Dermis blood vessel endothelial cell (primary cell): ENCODE measurements at places on chromosomes 7 and 10. TPM values are rescaled to one million over a fixed set of nuclear protein-coding genes. Genes with fewer than 3 reads are reported as not detected.
A peak's percentile ranks its signal among the peaks of the same experiment; 100 is the strongest.

DNA sequence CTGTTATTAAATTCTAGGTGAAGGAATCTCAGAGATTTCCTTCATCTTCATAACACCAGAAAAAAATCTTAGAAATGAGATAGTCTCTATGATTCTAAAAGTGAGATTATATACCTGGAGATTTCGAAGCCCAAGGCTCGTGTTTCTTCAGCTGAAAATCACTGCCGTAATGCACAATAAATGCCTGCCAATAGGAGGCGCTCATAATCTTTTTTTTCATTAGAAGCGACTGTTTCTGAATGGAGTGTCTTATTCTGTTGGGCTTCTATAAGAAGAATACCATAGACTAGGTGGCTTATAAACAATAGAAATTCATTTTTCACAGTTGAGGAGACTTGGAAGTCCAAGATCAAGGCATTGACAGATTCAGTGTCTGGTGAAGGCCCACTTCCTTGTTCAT is 294.7 kb downstream of the PRKG1 start:
- no peak for DNase-seq

DNA sequence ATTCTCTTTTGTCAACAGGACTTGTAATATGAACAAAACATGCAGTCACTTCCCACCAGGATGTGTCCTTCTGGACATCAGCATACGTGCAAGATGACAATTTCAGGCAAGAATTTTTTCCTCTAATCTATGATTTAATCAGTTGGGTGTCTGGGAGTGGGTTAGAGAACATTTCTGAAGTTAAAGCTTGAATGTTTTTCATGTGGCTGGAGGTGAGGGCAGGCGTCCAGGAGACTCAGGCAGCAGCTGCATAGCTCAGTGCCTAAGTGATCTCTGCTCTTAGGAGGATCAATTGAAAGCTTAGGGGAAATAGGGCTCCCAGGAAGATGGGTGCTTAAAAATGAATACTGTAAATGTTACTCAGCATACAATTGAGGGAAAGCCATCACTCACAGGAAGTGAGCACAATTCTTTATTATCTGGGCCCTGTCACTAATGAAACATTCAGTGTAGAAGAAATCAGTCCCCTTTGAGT is 457.6 kb upstream of the KLF6 start:
- DNase-seq, result peak; percentile 90

DNA sequence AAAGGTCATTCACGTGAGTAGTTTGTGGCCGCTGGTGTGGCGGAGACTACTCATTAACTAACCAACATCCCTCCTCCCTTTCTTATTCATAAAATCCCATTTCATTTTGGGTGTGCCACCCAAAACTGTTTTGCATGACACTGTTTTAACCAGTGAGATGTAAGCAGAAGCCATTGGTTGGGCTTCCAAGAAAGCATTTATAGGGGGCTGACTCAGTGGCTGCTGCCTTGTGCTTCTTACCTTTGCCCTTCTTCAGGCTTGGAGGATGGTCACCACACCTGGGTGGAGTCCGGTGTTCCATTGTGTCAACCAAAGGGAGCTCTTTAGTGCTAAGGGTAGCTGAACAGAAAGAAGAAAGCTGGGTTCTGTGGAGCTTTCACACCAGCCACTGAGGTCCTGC is 37.2 kb upstream of the EPC1 start:
- DNase-seq, result no peak

DNA sequence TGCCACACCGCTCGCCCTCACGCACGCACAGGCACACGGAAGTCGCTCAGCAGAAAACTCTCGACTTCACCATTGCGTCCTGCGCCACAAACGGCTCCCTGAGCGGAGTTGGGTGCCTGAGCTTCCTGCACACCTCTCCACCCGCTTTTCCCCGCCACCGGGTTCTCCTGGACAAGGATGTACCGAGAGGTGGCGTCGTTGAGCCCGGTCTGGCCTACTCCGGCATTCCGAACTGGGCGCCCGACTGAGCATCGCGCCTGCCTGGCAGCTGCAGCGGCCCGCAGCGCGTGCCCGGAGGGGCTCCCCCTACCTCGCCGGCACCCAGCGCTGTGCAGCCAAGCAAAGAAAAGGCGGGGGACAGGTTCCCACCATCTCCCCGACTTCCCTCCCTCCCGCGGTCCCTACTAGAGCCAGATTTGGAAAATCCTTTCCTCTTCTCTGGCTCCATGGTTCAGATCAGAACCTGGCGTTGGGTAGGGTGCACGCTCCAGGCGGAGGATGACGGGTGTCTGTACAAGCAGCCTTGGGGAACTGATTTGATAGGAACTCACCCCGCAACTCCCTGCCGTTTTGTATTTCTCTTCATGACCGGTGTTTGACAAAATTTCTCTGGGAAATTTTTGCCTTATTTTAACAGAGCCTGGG is 1.7 kb downstream of the SORCS3 start:
- DNase-seq, result peak; percentile 5

Gene COL26A1
- total RNA-seq, result not detected in 2 replicates

Gene H2BK1
- total RNA-seq, result not detected in 2 replicates
